8988T (cell line): ENCODE measurements at places on chromosomes 5 and 9.

GRCh38 chr5:149294872-149295829, 23.5 kb downstream of the AFAP1L1 start:
- no peak for DNase-seq

DNA sequence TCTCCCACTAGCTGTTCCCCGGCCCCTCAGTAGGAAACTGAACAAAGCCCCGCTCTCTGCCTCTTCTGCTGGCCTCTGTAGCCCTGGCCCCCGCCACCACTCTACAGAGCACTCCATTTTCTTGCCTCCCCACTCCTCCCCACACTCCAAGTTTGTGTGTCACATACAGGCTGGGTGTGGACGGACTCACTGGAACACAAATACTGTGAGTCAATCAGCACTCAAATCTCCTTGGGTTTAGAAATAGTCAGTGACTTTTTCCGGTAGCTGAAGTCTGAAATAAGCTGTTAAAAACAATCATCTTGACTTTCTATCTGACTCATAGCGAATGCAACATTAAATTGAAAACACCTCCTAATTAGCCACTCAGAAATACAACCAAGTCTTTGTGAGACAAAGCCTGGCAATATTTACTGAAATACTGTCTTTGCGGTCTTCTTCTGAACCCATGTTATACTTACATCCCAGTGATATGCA, 122.5 kb downstream of the LHFPL2 start:
- DNase-seq = no peak

DNA sequence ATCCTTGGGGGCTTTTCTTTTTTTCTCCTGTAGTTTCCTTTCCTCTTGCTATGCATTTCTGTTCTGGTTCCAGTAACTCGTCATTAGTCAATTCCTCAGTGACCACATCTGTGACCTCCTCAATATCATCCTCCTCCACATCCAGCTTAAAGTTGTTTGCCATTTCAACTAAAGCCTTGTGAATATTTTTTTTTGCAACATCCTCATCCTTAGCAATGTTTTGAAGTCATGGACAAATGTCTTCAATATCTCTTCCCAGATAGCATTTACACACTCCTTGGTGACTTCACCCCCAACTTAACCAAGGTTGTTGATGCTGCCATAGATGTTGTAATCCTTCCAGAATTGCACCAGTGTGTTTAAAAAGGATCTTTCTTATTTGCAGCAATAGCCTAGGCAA, 14.7 kb upstream of the ADRB2 start:
- no peak for DNase-seq

DNA sequence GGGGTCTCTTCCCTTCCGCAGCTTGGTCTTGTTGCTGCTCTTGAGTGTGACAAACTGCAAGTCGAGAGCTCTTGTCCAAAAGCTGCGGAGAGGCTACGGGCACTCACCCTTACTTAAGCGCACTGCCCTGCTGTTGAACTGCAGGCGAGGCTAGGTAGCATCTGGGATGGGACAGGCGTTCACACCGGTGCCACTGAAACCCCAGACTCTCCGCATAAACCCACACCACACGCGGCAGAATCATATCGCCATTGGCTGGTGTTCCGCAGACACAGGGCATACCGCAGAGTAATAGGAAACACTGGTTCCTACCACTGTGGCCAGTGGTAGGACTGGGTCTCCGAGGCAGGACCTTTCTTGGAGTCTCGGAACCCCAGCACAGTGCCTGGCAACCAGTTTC, 2.2 kb upstream of the NPR3 start:
- no peak for DNase-seq

DNA sequence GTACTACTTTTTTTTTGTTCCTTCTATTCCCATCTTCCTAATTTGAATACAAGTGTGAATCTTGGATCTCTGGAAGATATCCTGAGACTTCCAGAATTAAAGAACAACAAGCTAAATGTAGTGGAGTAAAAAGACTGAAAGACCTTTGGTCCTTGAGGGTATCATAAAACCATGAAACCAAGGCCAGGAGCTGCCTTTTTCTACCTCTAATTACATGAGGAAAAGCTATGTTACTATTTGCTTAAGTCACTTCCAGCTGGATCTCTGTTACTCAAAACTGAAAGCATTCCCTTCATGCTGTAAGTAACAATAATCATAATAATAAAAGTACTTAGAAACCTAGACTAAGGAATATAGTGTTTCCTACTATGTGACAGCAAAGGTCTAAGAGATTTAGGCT, 649.6 kb downstream of the KCTD16 start:
- DNase-seq = no peak

DNA sequence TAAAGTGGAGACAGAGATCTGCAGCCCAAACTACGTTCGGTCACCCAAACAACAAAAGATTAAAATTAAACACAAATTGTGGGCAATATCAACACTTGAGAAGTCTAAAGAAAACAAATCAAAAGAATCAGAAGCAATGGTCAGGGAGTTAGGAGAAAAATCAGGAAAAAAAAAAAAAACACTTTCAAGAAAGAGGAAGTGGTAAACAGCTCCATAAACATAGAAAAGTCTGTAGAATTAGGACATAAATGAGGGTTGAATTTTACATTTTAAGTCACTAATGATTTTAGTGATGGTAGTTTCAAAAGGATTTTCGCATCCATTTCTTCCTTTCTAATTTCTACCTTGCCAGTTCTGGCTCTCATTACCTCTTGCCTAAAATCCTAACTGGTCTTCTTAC, 10.1 kb downstream of the RNF145 start:
- DNase-seq = no peak

GRCh38 chr5:141513627-141514329, 24.9 kb downstream of the PCDHGC5 start:
- DNase-seq = no peak

GRCh38 chr9:22105005-22105722, 96.1 kb upstream of the CDKN2B start:
- DNase-seq = no peak

DNA sequence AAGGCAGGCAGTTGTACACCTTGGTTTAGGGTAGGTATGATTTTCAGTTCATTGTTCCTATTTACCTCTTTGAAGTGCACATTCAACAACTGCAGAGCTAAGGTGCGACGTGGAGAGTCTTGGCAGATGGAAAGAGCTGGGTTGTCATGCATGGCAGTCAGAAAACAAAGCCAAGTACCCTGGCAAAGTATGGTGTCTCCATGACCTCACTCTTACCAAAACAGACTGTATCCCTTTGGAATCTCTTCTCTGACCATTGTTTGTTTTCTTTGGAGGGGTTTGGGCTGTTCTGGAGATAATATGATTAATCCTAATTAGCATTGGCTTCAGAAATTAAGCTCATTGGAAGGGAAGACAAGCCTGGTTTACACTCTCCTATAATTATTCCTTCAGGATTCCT, 665.7 kb downstream of the DNAH5 start:
- no peak for DNase-seq

- DNase-seq = no peak
Measured at GRCh38 chr5:172765766-172766286, 5.2 kb downstream of the DUSP1 start.

- DNase-seq = no peak
Measured at GRCh38 chr9:35798658-35799374, 7.4 kb downstream of the NPR2 start.

GRCh38 chr9:123455187-123455586, 99.2 kb downstream of the CRB2 start:
- no peak for DNase-seq

DNA sequence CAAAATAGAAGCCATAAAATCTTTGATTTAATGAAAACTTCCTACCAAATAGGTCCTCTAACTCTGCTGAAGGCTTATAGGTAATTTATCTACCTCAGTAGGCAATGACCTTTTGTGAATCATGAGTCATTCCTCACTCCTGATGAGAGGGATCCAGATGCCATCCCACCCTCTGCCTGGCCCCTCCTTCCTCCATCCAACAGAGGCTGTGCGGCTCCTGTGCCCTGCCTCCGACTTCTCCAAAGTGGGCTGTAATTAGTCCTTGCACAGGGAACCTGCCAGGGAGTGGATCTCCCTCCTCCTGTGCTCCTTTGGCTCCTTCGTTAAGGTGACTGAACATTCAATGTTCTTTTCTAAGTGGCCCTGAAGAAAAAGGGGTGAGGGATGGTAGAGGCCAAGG, 213.9 kb upstream of the TBCA start:
- no peak for DNase-seq

DNA sequence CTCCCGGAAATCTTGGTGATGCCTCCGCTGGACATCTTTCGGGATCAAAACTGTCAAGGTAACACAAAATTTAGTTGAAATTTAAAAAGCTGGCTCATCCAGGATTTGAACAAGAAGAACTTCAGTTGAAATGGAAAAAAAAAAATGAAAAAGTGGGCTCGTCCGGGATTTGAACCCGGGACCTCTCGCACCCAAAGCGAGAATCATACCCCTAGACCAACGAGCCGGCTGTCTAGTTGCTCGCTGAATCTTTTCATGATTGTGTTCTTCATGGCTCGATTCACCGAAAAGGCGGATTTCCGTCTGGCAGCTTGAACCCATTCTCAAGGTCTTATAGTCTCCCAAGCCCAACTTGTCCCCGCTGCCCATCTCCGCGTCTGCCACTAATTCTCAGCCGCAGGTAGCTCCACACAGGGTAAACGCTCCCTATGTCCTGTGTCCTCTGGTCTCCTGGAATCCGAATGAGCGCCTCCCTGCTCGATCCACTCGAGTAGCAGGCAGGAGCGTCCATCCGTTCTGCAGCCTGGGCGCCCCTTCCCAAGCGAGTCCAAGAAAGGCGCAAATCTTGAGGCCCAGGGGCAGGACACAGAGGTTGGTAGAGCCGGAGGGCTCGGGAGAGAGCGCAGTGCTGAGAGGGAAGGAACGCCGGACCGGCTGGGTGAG, 16.2 kb downstream of the TRIM7 start:
- DNase-seq = no peak

- DNase-seq = no peak
Measured at GRCh38 chr9:27675354-27675753, 102.1 kb upstream of the C9orf72 start.

DNA sequence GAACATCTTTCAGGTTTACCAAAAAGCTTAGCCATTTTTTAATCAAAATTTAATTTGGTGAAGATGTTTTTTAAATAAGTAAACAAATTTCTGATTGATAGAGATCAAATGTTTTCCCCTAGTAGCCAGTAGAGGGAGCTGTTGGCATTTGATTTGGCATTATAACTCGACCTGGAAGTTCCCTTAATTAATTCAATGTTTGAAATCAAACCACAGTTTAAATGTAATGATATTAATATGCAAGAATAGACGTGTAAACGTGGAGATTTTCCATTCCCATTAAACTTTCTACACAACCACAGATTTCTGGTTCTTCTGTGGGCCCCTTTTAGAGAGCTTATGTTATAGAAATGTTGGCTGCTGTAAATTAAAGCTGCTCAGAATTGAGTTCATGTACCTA, 148.1 kb upstream of the MPDZ start:
- DNase-seq = no peak

- DNase-seq = no peak
Measured at GRCh38 chr5:138565100-138565821, 9.9 kb downstream of the HSPA9 start.

DNA sequence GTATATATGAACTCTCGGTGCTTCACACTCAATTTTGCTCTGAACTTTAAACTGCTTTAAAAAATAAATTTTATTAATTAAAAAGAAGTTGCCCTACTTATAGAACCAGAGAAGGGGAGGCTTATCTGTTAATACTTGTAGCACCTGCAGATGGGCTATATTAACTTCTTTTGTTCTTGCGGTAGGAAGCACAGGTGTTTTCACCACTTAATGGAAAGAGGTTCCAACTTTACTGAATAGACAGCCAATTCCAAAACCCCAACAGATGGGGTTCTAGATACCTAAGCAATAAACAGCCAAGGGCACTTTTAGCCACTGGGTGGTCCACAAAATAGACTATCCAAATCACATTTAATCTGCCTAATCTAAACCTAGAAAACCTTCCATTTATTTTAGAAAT, 65.4 kb downstream of the SSBP2 start:
- no peak for DNase-seq

DNA sequence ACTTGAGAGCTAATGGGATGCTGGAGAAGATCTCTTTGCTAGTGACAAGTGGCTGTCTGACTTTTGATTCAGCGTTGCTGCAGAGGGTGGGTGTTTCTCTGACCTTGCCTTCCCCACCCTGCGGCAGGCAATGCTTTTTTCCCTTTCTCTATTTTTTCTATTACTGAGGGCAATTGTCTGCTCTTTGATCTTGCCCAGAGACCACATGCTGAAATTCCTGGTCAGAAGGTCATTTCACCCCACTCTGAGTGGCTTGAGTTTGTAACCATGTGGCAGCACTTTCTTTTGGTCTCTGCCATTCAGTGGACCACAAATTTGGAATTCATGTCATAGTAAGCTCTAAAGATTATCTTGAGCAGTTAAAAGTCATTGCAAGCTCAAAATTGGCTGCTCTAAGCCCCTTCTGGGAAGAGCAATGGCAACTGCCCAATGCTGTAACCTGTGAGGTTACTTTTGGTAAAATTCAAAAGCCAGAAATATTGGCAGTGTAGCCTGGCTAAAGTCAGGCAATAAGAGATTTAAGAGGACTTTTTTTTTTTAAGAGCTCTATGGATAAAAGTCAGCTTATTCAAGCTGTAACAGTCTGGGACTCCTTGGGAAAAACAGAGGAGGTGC, 30.4 kb upstream of the MTMR12 start:
- no peak for DNase-seq

DNA sequence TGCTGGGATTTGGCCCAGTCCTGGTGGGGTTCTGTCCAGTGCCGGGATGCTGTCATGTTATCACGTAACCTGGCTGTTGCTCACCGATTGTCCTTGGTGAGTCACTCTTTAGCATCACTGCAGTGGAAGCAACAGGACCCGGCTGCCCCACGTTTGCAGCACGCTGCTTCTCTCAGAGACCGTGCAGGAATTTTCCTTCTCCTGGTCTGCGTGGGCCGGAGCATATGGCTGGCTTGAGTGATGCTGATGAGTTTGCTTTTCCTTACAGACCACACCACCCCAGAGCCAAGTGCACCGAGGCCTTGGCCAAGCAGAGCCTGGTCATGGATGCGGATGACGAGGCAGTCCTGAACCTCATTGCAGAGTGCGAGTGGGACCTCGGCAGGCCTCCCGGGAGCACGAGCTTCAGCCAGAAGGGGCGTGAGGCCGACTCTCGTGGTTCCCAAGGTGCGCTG, 21.4 kb downstream of the CEP72 start:
- peak; percentile 71 for DNase-seq

DNA sequence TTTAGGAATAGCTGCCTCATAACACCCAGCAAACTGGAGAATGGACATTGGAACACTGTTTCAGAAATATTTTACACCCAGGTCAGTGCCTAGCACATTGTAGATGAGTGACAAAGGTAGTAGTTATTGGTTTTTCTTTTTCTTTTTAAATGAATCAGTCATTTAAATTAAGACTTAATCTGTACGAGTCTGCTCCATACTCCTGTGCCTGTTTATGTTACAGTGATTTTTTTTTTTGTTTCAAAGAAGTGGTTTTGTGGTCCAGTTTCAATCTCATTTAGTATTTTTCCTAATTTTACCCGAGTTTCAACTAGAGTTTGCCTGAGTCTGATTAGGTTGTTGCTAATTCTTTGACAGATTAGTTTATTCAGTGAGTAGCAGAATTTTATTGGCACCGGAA, 16.2 kb downstream of the LMNB1 start:
- DNase-seq = no peak

DNA sequence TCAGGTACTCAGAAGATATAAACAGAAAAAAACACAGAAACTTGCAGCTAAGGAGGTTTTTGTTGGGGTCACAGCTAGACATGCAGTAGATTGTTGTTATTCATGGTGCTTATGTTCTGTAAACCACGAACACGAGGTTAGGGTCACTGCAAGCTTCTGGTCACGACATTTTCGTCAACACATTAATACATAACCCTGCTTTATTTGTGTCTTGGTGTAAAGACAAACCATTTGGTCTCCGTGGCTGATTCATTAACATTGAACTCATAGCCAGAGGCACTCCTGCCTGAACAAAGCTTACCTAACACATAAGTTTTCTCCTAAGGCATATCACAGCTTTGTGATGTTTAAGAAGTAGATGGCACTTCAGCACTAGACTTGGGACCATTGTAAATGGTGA, 16.9 kb downstream of the TEK start:
- DNase-seq = no peak
